Left lobe of liver (tissue), 2 donors: ENCODE measurements at places on chromosomes 4 and X. TPM values are rescaled to one million over a fixed set of nuclear protein-coding genes. Genes with fewer than 3 reads are reported as not detected.

DNA sequence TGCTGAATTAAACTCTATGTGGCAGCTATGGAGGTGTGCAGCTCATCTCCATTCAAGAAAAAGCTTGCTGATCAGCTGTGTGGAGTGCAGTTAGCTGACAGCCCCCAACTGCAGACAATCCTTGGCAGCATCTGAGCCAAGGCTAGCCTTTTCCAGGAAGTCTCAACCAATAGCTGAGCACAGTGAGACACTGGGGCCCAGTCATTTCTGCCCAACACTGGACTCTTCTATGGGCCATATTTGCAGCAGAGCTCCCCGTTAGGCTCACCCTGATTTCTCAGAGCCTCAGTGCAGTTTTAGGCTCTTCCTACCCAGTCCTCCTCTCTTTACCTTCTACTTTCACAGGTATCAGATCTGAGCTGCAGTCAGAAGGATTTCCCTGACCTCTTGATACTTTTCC is 12.9 kb downstream of the DDX53 start:
- no peak for DNase-seq

- DNase-seq, result no peak
Observed at GRCh38 chr4:101065346-101065745, 282.0 kb downstream of the PPP3CA start.

GRCh38 chrX:65920620-65921019 is 119.3 kb downstream of the VSIG4 start:
- no peak for DNase-seq

DNA sequence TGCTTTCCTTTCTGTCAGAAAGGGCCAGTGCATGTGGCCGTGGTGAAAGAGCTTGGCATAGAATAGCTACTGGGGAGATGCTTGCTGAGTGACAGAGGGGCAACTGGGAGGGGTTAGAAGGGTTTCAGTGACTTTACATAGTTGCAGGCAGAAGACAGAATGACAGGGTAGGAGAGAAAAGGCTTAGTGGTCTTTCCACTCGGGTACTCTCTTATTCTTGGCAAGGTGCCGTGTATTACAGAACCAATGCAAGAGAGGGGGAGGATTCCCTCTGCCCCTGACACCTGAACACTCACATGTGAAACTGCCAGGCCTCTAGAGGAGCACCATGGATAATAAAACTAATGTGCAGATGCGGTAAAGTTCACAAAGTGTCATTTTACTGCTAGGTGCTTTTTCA is 228.2 kb downstream of the MGST2 start:
- no peak for DNase-seq

AKAP14 gene
- not detected for total RNA-seq

GAGE1 gene
- not detected for total RNA-seq
